ENCODE measurements at places on chromosomes 2 and 18.

- peak; percentile 2 for DNase-seq
Measured at GRCh38 chr2:240467149-240467642, 31.7 kb downstream of the GPC1 start.

DNA sequence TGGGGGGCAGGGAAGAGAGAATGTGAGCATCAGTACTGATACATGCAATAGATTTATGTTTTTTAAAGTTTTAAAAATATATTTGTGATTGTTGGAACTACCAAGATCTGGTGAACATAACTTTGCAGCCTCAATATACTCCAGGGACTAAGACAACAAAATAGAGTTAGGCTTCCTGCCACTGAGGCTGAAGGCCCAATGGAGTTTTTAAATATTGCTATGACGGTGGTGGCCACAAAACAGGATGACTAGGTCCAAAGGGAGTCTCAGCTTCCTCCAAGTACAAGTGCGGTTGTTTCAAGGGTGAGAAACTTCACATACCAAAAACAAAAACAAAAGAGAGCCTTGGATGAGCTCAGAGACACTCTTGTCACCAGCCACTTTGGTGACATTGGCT is 72.9 kb downstream of the CCBE1 start:
- DNase-seq = no peak

GRCh38 chr2:55861733-55862132 is 61.8 kb downstream of the EFEMP1 start:
- no peak for DNase-seq

DNA sequence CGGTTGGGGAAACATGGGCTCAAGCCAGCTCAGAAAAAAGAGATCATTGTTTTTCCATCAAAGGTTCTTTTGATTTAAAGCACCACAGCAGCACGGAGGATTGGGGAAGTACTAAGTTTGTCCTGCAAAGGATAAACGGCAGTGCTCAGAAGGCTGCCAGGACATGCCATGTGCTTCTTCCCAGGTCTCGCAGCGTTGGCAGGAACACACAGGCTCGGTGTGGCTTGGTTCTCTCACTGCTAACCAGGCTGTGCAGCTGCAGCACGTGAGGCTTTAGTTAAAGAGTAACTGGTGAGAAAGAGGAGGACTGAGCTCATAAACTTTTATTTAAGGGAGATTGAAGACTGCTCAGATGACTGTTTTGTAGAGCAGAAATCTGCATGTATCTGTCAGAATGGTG is 264.3 kb downstream of the TSN start:
- DNase-seq = no peak

DNA sequence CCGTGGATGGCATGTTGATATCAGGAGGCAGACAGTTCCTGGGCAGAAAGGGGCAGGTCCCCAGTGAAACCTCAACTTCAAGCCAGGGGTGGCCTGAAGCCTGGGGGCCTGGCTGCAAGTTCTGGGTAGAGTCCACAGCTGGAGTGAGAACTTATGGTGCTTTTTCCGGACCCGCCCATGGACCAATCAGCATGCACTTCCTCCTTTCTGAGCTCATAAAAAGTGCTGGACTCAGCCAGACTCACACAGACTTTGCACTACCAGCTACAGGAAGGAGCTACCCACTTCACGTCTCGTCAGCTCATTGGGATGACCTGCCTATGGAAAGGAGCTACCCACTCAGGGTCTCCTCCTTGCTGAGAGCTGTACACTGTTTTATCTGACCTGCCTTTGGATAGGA is 183.1 kb upstream of the MC4R start:
- no peak for DNase-seq

DNA sequence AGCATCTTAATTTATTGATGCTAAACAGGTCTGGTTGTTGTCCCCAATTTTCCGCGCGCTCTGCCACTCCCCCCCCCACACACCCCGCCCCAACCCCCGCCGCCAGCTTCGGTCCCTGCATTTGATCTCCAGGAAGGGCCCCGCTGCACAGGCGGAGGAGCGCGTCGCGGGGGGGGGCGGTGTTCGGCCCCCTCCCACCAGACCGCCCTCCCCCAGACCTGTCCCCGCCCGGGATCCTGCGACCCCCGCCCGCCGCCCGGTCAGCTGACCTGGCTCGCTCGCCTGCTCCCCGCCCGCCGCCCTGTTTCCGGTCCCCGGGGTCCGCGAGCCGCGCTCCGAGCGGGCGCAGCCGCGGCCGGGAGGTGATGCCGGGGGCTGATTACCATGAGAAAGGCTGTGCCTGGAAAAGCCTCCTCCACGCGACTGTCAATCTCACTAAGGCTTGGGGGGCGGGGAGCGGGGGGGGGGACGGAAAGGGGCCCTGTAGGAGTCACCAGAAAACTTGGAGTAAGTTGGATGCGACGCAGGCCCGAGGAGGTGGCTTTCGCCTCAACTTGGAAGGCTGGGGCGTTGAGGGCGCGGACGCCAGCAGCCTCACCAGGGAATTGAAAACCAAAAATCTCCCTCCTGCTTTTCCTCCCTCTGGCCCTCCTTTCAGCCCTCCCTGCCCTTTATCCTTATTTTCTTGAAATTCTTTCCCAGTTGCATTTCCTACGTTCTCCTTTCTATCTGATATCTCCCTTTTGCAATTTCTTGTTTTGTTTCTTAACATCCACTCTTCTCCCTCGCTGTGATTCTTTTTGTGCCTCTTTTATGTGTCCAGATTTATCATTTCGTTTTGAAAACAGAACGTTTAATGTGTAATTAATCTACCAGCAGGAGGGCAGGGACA is 4.4 kb upstream of the ZEB2 start:
- peak; percentile 85 for DNase-seq
